ENCODE measurements at places on chromosomes 2 and 18.

DNA sequence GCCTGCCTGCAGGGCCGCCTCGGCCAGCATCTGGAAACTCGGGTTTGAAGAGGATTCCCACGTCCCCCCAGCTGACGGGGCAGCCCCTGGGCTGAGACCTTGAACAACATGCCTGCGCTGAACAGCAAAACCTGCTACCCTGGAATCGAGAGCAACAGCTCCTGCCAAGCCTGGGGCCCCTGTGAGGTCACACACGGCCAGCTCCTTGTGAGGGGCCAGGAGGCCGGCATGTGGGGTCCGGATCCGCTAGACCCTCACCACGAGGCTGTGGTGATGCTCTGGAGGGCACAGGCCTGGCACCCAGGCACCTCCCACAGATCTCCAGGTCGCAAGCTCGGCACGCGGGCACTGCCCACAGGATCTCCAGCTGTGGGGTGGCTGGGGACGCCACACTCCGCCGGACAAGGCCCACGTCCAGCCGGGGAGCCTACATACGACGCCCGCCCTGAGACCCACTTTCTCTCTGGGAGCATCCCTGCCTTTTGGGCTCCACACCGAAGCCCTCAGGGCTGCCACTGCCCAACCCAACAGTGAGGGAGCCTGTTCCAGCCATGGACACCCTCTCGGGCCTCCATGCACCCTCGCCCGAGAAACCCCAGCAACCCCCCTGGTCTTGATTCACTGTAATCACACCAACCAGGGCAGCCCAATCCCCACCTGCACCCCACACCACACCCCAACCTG, 34.1 kb downstream of the SLC66A2 start:
- no peak for DNase-seq

- DNase-seq, result no peak
Observed at GRCh38 chr2:48515513-48515985, 14.4 kb upstream of the STON1 start.

DNA sequence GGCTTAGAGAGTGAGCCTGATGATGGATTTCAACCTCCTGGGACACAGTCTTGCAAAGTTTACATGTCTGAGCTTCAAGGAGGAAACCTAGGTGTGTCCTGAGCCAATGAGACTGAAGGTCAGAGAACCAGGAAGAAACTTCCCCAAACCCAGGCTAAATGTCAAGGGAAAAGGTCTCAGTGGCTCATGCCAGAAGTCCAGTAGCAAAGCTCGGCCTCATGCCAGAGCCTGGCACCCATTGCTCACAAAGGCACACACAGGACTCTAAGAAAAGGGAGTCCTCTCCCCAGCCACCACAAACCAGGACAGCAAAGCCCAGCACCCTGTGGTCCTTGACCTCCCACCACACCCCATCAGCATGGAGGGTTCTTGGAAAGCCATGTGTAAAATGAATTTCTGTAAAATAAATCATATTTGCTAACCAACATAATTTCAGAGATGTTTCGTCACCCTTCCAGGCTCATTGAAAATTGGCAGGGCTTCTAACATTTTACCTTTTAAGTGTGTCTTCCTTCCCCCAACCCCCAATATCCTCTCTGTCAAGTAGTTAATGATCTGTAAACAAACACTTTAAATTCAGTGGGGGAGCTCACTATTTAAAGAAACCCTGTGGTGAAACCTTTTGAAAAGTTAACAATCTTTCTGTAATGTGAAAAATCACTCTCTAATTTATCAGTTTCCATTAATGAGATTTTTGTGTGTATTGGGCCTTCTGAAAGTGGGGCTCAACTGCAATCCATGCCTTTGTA, 77.1 kb downstream of the BCL11A start:
- DNase-seq, result no peak

GRCh38 chr2:215367662-215368492, 56.0 kb downstream of the ATIC start:
- peak; percentile 38 for DNase-seq

GRCh38 chr2:161570424-161571050, 53.7 kb upstream of the SLC4A10 start:
- no peak for DNase-seq

DNA sequence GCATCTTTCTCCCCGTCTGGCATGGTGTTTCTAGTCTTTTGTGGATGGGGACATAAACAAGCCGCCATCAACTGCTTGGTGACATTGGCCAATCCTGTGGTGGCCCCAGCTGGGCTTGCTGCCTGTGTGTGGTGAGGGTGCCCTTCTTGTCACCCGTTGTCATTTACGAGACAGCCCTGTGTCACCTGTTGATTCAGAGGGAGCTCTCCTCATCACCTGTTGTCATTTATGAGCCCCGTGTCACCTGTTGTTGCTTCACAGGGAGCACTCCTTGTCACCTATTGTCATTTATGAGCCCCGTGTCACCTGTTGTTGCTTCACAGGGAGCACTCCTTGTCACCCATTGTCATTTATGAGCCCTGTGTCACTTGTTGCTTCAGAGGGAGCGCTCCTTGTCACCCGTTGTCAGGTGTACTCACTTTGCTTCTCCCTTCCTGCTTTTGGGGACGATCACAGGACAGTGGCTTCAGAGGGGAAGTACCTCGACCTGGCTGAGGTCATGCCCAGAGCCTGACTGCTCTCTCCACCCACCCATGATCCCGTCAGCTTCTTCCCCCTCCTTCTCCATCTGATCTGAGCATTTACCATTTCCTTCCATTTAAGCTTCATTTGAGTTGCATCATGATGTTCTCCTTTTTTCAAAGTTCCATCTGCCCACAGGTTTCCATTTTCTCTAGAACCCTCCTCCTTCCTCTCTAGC, 29.1 kb downstream of the HPCAL1 start:
- no peak for DNase-seq

DNA sequence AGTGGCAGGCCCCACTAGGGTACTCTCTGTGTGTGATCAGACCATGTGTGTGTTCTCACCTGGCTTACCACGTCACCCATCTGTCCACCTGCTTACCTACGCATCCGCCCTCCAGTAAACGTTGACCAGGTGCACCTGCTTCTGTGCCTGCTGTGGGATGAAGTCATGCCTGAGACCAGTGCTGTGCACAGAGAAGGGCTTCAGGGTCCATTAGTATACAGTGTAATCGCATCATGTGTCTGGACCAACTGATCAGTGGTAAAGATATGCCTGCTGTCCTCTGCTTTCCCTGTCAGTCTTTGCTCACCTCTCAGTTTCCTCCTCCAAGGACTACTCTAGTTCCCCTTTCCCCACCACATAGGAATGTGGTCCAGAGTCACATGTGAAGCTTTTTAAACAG, 109.3 kb downstream of the FHOD3 start:
- DNase-seq, result no peak

- DNase-seq, result no peak
Observed at GRCh38 chr18:53795610-53796009, 428.9 kb downstream of the MBD2 start.

- DNase-seq, result no peak
Observed at GRCh38 chr2:8892111-8892510, 54.7 kb upstream of the KIDINS220 start.

GRCh38 chr18:79631761-79632446, 47.7 kb upstream of the CTDP1 start:
- no peak for DNase-seq

DNA sequence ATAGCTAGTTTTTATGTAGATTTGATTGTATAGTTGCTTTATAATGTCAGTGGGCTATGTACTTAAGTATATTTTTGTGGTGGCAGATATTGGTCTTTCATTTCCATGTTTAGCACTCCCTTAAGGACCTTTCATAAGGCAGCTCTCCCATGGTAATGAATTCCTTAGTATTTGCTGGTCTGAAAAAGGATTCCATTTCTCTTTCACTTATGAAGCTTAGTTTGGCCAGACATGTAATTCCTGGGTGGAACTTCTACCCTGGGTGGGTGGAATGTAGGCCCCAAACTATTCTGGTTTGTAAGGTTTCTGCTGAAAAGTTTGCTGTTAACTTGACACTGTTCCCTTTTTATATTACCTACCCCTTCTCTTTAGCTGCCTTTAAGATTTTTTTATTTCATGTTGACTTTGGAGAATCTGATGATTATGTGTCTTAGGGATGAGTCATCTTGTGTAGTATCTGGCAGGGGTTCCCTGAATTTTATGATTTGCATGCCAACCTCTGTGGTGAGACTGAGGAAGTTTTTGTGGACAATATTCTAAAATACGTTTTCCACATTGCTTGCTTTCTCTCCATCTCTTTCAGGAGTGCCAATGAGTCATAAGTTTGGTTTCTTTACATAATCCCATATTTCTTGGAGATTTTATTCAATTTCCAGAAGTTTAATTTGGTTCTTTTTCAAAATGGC, 65.4 kb upstream of the VRK2 start:
- DNase-seq, result peak; percentile 79

GRCh38 chr18:62729487-62730386, 14.4 kb downstream of the PHLPP1 start:
- no peak for DNase-seq

DNA sequence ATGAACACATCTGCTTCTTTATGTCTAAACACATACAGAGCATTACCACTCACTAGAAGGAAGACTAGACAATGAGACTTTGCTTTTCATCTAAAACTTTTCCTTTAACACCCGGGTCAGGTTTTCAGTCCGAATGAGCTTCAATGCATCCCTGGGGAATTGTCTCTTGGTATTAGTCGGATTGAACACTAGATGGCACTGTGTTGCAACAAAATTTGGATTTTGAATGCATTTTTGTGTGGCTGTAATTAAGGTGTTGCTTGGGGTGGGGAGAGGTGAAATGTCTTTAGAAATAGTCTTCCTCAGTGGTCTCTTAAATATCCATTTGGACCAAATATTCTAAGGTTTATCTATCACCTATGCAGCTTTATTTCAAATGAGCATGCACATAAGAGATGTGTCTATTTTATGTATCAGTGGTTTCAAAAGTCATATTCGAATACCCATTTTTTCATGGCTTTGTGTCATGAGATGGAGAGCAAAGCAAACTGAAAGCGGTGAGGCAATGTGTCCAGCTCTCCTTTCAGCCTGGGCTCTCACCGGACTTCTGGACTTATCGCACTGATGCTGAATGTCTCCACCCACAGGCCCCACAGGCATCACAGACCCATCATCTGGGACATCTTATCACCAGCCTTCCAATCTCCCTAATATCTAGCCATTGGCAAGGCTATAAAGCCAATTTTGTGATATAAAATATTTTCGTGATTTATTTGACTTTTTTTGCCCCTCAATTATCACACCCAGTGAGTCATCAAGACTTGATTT, 510.3 kb downstream of the RNF144A start:
- DNase-seq, result peak; percentile 72

- DNase-seq, result peak; percentile 60
Observed at GRCh38 chr2:11784747-11785610, 38.5 kb downstream of the LPIN1 start.

GRCh38 chr2:203934041-203934492, 2.5 kb upstream of the ICOS start:
- DNase-seq, result peak; percentile 8

DNA sequence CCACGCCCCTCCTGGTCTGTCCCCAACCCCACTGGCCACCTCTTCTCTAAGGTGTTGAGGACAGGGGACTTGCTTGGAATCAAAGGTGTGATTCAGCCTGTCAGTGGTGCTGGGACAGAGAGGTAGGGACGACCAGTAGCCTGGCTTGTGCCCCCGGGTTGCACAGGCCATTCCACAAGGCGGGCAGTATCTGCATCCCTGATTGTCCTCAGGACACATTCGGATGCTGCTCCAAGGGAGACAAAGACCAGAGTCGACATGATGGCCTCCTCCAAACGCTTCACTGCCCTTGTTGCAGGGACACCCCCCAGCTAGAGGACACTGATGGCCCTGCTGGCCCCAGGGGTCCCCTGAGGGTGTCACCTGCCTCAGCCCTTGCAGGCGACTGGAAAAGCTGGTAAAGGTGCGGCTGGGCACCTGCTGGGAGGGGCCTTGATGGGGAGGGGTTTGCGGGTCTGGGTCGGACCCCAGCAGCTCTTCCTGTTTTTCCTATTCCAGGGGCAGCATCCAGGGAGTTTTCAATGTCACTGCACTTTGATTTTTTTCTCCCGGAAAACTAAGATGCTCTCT, 98.0 kb downstream of the PTGR3 start:
- DNase-seq, result no peak

DNA sequence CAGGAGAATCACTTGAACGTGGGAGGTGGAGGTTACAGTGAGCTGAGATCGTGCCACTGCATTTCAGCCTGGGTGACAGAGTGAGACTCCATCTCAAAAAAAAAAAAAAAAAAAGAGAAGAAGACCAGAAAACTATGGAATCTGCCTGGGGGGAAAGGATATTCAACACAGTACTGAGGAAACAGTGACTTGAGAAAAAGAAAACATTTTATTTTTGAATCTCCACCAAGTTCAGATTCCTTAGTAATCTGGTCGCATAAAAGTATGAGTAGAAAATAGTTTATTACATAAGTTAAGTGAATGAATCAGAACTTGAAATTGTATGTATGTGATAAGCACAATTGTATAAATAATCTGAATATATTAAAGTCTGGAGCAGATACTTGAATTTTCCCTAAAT, 13.0 kb upstream of the HAT1 start:
- peak; percentile 41 for DNase-seq

- no peak for DNase-seq
Observed at GRCh38 chr2:70895998-70896764, 39.5 kb upstream of the ATP6V1B1 start.

- no peak for DNase-seq
Observed at GRCh38 chr2:64649013-64649484, 4.7 kb downstream of the SERTAD2 start.

- no peak for DNase-seq
Observed at GRCh38 chr18:58928386-58928785, 63.7 kb downstream of the ZNF532 start.

DNA sequence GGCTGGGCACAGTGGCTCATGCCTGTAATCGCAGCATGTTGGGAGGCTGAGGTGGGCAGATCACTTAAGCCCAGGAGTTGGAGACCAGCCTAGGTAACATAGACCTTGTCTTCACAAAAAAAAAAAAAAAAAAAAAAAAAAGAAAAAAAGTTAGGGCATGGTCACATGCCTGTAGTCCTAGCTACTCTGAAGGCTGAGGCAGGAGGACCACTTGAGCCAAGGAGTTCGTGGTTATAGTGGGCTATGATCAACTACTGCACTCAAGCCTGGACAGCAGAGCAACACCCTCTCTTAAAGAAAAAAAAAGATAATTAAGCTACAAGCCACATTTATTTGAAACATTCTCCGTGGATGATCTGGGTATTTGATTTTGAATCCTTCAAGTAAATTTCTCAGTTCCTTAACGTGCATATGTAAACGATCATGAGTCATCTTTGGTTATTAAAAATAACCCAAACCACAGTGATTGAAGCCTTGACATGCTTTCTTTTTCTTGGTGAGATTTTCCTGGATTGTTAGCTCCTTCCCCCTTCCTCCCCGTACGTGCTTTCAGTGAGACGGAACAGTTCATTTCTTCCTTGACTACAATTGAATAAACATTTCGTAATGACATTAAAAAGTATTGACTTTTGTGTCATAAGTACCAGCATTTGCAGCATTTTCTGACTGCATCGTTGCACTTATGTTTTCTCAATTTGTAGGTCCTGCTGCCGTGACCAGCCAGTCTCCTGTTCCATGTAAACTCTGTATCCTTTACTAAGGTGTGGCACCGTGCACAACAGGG, 20.3 kb downstream of the RMC1 start:
- DNase-seq, result peak; percentile 80

GRCh38 chr2:375270-375955, 87.5 kb upstream of the ALKAL2 start:
- DNase-seq, result no peak

All from fibroblast of skin of scalp (primary cell).